Cardiac septum (tissue), 1 donor: ENCODE measurements at places on chromosomes 6 and 20. TPM values are rescaled to one million over a fixed set of nuclear protein-coding genes. Genes with fewer than 3 reads are reported as not detected.

COL9A3 gene
- 0.94 TPM for total RNA-seq

FKBP5 gene
- 29.7 TPM for total RNA-seq

COL9A1 gene
- total RNA-seq: 2.6 TPM

C20orf141 gene
- total RNA-seq: not detected

TINAG gene
- total RNA-seq: 0.70 TPM

B3GAT2 gene
- not detected for total RNA-seq

GHRH gene
- total RNA-seq: not detected

BNIP5 gene
- total RNA-seq: not detected

CCN6 gene
- total RNA-seq: not detected

BEND6 gene
- 1.5 TPM for total RNA-seq

HCK gene
- total RNA-seq: 5.5 TPM

ANKRD66 gene
- not detected for total RNA-seq

NRN1 gene
- total RNA-seq: 10.4 TPM

FOXS1 gene
- 6.1 TPM for total RNA-seq

CRISP3 gene
- total RNA-seq: 0.32 TPM
